ENCODE measurements at places on chromosomes 13 and 19.

GRCh38 chr13:106882246-106882645 lies 314.3 kb upstream of the ARGLU1 start:
- no peak for DNase-seq

GRCh38 chr13:21039097-21039800 lies 22.1 kb downstream of the LATS2 start:
- DNase-seq: no peak

DNA sequence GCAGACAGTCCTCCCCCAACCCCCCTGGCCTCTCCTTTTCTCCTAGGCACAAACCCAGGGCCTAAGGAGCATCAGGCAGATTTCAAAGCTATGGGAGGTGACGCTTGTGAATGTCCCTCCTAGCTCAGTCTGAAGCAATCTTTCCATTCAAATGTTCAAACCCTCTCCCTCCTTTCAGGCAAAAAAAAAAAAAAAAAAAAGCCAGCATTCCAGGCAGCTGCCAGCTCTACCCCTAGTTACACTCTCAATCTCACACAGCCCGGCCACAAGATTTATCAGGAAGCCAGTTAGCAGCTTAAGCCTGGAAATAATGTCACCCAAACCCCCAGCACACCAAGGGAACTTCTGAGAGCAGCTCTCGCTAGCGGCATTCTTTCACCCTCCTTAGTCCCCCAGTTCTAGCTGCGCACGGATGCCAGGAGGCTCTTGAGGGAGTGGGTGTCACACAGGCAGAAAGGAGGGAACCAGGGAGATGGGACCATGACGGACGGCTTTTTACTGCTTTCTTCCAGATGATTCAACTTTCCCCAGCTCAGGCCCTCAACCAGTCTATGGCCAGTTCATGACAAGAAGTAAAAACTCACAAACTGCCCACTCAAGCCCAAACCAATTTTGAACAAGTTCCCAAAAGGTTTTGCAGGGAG lies 6.3 kb downstream of the SH3GL1 start:
- DNase-seq: no peak

- DNase-seq: no peak
Measured at GRCh38 chr19:18440936-18441803, 3.2 kb upstream of the ISYNA1 start.

GRCh38 chr13:23518231-23518630 lies 52.0 kb upstream of the TNFRSF19 start:
- DNase-seq: no peak

All from HCEC 1CT (cell line).